ENCODE measurements at places on chromosomes 3 and 15. TPM values are rescaled to one million over a fixed set of nuclear protein-coding genes. Genes with fewer than 3 reads are reported as not detected.

The TTLL13 gene
- 0.41 TPM for total RNA-seq

The RASL12 gene
- total RNA-seq, result not detected

The SLC28A2 gene
- total RNA-seq, result not detected

The CASR gene
- not detected for total RNA-seq

The IGDCC3 gene
- total RNA-seq, result not detected

The HTR3E gene
- not detected for total RNA-seq

The CLRN1 gene
- not detected for total RNA-seq

The GLDN gene
- not detected for total RNA-seq

The FBXO40 gene
- not detected for total RNA-seq

The GNAT1 gene
- not detected for total RNA-seq

DNA sequence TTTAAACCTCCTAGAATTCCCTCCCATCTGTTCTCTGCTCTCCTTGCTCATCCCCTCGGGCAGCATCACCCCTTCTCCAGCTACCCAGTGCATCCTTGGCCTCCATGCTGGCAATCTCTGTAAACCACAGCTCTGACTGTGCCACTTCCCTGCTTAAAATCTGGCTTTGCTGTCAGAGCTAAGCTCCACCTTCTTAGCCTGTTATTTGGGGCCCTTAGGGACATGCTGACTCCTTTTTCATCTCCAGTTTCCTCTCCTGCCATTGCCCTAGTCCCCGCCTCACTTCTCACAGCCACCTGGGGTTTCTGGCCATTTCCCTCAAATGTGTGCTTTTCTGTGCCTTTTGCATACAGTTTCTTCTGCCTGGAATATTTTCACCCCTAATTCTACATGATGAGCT lies 5.7 kb downstream of the SLC6A20 start:
- no peak for DNase-seq
- H3K4me3 ChIP-seq, result no peak overlapping the region
- no peak overlapping the region for H3K27ac ChIP-seq
- peaks cover 3% of the 10 kb centered on the region for H3K4me1 ChIP-seq
- peaks cover 19% of the 10 kb centered on the region for H3K27me3 ChIP-seq

GRCh38 chr3:101119535-101119934 lies 126.3 kb upstream of the ABI3BP start:
- peaks cover 42% of the 10 kb centered on the region for H3K27me3 ChIP-seq
- no peak overlapping the region for H3K4me3 ChIP-seq
- H3K4me1 ChIP-seq, result no peaks in the 10 kb centered on the region

DNA sequence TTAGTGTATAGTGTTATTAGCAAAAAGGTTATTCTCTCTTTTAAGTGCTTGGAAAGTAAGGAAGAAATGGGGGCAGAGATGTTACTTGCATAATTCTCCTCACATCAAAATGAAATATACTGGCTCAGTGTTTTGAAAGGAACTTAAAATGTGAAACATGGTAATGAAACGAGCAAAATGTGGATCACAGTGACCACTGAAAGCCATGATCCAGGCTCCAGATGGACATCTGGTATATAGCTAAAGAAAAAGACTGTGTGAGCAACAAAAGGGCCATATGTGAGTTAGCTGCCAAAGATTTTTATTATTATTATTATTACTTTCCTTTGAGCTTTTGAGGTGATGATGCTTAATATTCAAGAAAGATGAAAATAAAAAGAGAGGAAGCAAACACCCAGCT lies 89.6 kb downstream of the GAP43 start:
- no peak for DNase-seq
- no peak overlapping the region for H3K4me3 ChIP-seq
- H3K36me3 ChIP-seq, result no peaks in the 10 kb centered on the region
- peaks cover 13% of the 10 kb centered on the region for H3K27me3 ChIP-seq
- no peaks in the 10 kb centered on the region for H3K4me1 ChIP-seq

DNA sequence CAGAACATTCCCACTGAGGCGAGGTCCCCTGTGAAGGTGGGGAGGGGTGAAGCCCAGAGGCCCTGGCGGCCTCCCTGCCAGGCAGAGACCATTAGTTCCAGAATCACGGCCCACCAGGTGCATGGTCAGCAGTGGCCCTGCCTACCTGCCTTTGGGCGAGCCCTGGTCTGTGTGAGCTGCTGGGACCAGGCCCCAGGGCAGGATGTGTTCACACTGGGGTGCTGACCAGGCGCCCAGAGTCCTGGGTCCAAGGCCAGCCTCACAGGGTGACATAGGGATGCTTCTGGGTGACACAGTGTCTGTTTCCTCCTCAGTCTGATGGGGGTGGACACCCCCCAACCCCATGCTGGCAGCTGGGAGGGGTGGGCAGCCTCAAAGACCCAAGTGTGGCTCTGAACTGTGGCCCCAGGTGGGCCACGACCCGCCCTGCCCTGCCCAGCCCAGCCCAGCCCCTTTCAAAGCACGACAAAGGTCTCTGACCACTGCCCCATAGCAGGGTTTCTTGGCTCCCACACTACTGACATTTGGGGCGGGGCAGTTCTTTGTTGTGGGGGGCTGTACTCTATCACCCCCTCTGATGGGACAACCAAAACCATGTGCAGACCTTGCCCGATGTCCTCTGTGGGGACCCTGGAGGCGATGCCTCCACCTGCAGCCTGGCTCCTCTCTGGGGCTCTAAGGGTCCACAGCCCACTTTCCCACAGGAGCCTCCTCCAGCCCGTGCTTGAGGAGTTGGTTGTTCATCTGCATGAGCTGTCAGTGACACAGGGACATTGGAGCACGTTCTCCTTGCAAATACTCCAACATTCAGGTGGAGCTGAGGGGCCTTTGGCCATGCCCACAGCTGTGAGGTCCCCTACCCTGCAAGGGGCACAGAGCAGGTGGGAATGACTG lies 44.8 kb upstream of the SLC41A3 start:
- no peak overlapping the region for H3K4me3 ChIP-seq
- no peaks in the 10 kb centered on the region for H3K36me3 ChIP-seq
- H3K4me1 ChIP-seq, result no peaks in the 10 kb centered on the region
- DNase-seq, result no peak
- no peak overlapping the region for H3K27ac ChIP-seq
- H3K27me3 ChIP-seq, result no peaks in the 10 kb centered on the region

DNA sequence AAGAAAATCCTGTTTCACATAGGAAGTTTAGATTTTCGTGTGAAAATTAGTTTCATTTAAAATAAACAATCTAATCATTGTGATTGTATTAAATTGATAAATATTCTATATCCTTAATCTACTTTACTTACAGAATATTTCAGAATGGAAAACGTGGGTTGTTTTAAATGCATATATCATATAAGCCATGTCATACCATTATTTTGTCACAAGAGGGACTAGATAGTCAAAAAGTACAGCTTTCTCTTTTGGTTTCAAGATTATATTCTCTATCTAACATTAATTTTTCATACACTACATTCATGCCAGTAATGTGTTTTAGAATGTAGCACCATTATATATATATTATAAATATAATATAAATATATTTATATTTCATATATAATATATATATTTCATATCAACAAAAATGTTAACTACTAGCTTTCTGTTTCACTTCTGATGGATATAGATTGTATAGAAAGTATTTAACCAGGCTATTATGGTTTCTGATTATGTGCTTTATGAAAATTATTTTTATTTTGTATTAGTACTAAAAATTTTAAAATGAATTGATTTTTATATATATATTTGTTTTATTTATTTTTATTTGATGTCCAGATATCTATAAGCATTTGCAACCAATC lies 45.3 kb downstream of the OSTN start:
- no peaks in the 10 kb centered on the region for H3K36me3 ChIP-seq
- no peaks in the 10 kb centered on the region for H3K27me3 ChIP-seq

- H3K36me3 ChIP-seq, result no peaks in the 10 kb centered on the region
- no peak for DNase-seq
- H3K27me3 ChIP-seq, result no peaks in the 10 kb centered on the region
- no peak overlapping the region for H3K27ac ChIP-seq
- H3K4me3 ChIP-seq, result no peak overlapping the region
- no peaks in the 10 kb centered on the region for H3K4me1 ChIP-seq
Measured at GRCh38 chr3:120177151-120177550, 82.9 kb upstream of the GSK3B start.

GRCh38 chr15:92807971-92808571 lies 92.1 kb upstream of the CHD2 start:
- H3K4me3 ChIP-seq, result peak overlapping the region; percentile 92
- H3K27me3 ChIP-seq, result no peaks in the 10 kb centered on the region
- H3K27ac ChIP-seq, result peak overlapping the region; percentile 96
- peaks cover 41% of the 10 kb centered on the region for H3K4me1 ChIP-seq
- peak; percentile 14 for DNase-seq

GRCh38 chr15:35023804-35024203 lies 35.7 kb upstream of the ZNF770 start:
- H3K27me3 ChIP-seq, result peaks cover 5% of the 10 kb centered on the region
- H3K27ac ChIP-seq, result no peak overlapping the region
- H3K4me3 ChIP-seq, result no peak overlapping the region
- H3K4me1 ChIP-seq, result no peaks in the 10 kb centered on the region
- no peaks in the 10 kb centered on the region for H3K36me3 ChIP-seq
- no peak for DNase-seq

DNA sequence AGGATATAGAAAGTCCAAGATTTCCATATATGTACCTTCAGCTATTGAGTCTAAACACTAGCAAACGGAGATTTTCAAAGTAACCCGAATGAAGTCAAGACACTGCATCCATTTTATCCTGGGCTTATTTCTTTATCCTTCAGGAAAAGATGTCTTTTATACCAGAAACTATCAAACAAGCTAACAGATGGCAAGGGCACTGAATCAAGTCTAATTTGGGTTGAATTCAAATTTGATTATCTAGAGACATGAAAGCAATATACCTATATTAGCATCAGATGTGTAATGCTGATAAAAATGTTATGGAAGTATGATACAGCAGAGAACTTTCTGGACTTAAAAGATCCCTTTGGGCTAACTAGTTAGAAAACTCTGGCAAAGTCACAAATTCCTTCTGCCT lies 138.3 kb upstream of the TSPAN3 start:
- H3K36me3 ChIP-seq, result peaks cover 28% of the 10 kb centered on the region
- DNase-seq, result no peak
- H3K4me3 ChIP-seq, result no peak overlapping the region
- peaks cover 5% of the 10 kb centered on the region for H3K4me1 ChIP-seq

DNA sequence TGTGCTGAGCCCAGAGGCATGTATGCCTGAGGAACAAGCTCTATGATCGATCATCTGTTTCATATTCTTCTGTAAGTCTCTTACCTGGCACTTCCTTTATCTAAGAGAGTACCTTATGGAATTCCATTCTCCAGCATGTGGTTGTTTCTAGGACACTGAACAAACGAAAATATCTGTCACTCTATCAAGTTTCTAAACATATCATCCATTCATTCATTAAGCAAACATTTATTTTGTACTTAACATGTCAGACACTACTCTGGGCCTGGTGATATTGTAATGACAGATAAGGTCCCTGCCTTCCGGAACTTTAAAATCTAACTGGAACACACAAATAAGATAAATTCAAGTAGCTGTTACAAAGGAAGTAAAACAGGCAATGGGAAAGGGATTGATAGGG lies 477.1 kb downstream of the IGSF11 start:
- H3K27me3 ChIP-seq, result no peaks in the 10 kb centered on the region
- no peaks in the 10 kb centered on the region for H3K36me3 ChIP-seq
- H3K4me1 ChIP-seq, result no peaks in the 10 kb centered on the region
- no peak for DNase-seq
- H3K27ac ChIP-seq, result no peak overlapping the region

DNA sequence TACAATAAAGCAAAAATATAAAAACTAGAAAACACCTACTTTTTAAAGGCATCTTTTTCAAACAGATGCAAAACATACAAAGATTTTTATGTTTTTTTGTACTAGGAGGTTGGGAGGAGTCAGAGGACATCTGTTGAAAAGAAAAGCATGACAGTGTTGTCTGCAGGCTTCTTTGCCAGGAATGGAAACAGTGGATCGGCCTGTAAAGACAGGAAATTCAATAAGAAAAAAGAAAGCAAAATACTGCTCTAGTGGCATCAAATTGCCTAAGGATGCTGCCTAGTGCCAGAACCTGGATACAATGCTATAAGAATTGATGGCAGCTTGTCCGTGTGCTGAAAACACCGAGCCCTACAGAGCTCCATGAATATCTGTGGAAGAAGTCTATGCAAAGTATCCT lies 69.9 kb downstream of the TBC1D5 start:
- H3K27me3 ChIP-seq, result no peaks in the 10 kb centered on the region
- no peak overlapping the region for H3K27ac ChIP-seq
- DNase-seq, result no peak
- no peak overlapping the region for H3K4me3 ChIP-seq

DNA sequence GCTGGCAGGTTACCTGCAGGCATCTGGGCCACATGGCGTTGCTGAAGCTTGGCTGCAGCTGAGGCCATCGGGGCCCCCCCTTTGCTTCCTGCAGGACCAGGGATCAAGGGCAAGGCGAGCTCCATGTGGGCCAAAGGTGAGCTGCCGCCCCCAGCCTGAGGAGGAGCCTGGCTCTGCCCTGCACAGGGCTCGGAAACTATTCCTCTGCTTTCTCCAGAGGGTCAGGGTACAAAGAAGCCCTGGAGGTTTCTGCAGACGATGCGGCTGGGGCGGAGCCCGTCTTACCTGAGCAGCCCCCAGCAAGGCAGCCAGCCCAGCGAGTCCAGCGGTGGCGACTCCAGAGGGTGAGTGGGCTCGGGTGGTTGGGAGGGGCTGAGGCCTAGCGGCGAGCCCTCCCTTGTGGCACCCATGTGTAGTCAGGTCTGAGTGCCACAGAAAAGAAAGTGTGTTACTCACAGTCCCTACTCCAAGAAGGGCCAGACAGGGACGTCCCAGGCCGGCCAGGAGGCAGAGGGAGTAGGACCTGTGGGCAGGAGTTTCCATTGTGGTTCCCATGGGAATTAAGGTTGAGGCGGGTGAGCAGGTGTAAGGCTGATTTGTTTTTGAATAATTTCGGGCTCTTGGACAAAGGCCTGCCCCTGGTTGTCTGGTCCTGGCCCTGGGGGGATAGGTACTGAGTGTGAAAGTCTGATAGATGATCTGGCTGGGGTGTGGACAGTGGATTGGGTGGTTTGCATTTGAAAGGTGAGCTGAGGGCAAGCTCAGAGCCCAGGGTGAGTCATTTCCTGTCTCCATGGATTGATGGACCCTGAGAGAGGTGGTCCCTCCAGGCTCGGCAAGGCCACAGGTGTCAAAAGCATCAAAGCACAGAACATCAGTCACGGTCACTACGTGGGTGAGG lies 25.4 kb downstream of the CFAP100 start:
- no peaks in the 10 kb centered on the region for H3K4me1 ChIP-seq
- peaks cover 4% of the 10 kb centered on the region for H3K36me3 ChIP-seq
- H3K27ac ChIP-seq, result no peak overlapping the region

GRCh38 chr3:39327053-39327745 lies 2.3 kb upstream of the CCR8 start:
- no peaks in the 10 kb centered on the region for H3K27me3 ChIP-seq
- H3K4me3 ChIP-seq, result no peak overlapping the region
- no peaks in the 10 kb centered on the region for H3K36me3 ChIP-seq

DNA sequence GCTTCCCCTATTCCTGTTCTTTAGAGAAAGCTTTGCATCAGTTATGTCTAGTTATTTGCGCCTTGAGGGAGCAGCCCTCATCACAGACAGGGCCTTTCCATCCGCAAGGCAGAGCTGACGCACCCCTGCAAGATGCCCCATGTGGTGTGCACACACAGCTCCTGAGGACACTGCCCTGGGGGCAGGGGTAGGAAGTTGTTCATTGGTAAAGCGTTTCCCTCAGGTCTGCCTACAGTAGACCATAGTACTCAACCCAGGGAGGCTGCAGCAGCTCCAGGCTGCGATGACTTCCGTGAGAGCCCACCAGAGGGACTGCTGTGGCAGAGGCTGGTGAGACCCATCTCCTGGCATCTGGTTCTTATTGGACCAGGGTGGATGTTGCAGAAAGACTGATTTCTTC lies 55.1 kb upstream of the PLXNA1 start:
- H3K27me3 ChIP-seq, result no peaks in the 10 kb centered on the region
- no peak for DNase-seq
- no peak overlapping the region for H3K27ac ChIP-seq
- no peaks in the 10 kb centered on the region for H3K4me1 ChIP-seq
- peaks cover 2% of the 10 kb centered on the region for H3K36me3 ChIP-seq
- no peak overlapping the region for H3K4me3 ChIP-seq

Measured in activated naive CD8-positive, alpha-beta T cell treated with anti-CD3 and anti-CD28 coated beads for 36 hours (primary cell).